ENCODE measurements at places on chromosomes 2 and 18.
A peak's percentile ranks its signal among the peaks of the same experiment; 100 is the strongest.

GRCh38 chr18:5628512-5629255 lies 84.9 kb upstream of the EPB41L3 start:
- no peak for DNase-seq

GRCh38 chr2:85259101-85259590 lies 68.6 kb downstream of the TGOLN2 start:
- no peak for DNase-seq

- peak; percentile 75 for DNase-seq
Observed at GRCh38 chr2:241354668-241355658, 1.1 kb upstream of the FARP2 start.

- DNase-seq, result no peak
Observed at GRCh38 chr2:195168369-195168768, 488.7 kb upstream of the SLC39A10 start.

- DNase-seq, result no peak
Observed at GRCh38 chr2:53515435-53516332, 251.9 kb upstream of the CHAC2 start.

DNA sequence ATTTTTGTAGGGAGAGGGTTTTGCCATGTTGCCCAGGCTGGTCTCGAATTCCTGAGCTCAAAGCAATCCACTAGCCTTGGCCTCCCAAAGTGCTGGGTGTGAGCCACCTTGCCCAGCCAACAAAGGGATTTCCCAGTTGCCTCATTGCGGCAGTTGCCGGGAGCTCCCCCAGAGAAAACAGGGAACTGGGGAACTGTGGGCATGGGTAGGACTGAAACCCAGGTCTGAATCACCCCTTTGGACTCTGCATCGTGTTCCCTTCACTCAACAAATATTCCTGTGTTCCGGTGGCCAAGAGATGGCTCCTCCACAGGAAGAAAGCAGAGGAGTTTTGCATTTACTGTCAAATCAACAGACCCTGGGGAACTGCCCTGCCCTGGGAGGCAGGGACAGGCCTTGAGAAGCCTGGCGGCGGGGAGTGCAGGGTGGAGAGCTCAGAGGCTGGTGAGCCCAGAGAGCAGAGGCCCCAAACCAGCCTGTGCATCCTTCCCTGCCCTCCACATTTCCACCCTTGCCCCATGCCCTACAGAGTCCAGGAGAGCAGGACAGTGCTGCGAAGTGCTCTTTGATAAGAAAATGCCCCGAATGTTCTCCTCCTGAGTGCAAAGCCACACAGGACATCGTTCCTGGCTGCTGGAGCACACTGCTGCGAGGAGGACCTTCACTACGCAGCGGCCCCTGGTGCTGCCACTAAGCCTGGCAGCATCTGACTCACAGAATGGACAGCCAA lies 24.9 kb downstream of the MYO7B start:
- no peak for DNase-seq

DNA sequence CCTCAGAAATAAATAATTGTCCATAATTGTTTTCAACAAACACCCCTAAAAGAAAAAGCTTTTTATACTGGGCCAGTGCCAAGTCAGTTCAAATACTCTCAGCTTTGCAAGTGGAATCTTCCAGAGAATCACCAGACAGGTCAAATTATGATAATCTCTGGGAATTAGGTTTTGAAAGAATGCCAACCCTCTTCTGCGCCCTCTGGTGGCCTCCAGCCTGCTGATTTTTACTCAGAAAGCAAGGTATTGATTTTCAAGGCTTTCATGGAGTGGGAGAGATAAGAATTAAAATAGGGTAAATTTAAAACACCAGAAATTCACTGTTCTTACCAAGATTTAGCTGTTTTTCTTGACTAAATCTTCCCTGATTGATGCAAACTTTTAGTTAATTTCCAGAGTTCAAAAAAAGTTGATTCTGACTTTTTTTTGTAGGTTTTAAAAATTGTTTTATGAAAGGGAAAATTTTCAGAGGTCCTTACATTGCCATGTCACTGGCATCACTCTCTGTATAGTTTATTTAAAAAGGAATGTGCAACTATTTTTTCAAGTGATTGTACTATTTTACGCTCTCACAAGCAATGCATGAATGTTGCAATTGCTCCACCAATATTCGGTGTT lies 282.9 kb upstream of the TNP1 start:
- peak; percentile 34 for DNase-seq

- DNase-seq, result no peak
Observed at GRCh38 chr2:42230891-42231290, 61.7 kb downstream of the EML4 start.

GRCh38 chr18:44838971-44839666 lies 158.4 kb downstream of the SETBP1 start:
- DNase-seq, result no peak

DNA sequence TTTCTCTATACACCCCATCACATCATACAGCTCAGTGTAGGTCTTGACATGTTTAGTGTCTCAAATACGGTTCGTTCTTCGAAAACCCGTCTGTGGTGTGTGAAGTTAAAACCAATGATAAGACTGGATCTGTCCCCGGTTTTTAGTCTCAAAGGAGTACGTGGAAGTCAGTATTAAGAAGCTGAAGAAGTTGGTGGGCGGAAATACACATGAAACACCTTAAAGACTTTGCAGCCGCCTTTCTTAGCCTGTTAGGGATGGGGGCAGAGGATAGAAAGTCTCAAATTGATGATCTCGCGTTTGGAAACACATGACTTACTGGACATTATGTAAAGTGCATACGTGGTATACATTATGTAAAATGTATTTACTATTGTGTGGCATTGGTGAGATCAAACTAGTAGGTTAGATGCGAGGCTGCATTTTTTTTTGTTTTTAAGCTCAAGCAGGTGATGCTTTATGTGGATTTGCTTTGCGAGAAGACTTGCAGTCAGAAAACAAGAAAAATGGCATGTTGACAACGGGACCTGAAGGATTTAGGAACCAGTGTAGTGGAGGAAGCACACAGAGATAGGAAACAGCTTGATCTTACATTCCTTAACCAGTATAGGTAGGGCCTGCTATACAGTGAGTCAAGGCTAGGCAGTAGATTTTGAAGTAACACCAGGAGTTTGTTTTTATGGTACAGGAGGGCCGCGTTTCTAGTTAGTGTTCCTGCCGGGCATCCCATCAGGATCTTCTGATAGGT lies 1.2 kb downstream of the CNOT11 start:
- peak; percentile 42 for DNase-seq

DNA sequence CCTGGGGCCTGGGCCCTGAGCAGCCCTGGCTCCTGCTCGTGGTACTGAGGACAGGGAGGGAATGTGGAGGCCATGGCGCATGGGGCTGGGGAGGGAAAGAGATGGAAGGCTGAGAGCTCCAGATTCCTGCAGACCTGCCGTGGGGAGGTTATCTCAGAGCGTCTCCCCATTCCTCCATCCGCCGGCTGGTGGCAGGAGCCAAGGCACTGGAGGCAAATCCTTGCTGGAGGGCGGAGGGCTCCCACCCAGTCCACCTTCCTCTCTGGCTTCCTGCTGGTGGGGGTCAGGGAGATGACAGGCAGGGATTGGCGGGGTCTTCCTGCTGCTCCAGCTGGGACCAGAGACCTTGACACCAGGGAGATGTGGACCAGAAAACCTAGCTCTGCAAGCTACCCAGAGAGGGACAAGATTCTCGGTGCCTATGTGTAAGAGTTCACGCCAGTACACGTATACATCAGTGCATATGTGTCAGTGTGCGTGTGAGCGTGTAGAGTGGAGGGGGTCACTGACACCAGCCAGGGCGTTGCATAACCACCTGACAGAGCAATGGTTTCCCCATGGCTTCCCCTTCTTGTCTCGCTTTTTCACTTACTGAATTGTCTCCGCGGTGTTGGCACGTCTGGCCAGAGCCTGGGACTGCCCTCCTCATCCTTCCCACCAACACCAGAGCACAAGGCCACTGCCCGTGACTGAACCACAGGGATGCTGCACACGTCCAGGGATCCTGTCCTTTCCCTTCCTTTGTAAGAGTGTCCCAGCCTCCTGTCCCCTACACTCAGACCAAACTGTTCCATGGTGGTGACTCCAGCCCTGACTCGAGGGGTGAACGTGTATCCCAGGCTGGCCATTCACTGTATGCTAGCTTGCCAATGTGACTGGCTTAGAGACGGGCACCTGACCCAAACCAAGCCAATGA lies 15.8 kb upstream of the SEMA4C start:
- DNase-seq, result no peak

DNA sequence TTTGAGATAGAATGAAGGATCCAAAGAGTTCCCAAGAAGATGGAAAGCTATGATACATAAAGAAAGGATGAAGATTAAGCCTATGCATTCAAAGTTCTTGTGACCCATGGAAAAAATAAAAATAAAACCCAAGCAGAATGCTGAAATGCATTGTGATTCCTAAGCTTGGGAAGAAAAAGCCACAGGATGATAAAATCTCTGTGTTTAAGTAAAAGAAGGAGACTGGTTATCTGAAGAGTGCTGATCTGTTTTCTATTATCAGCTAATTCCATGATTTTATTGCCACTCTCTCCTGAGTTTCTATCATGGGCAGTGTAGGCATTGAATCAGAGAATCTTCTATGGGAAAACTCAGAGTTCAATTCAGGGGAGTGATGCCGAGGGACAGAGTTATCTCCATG lies 103.1 kb upstream of the LTBP1 start:
- DNase-seq, result no peak

- no peak for DNase-seq
Observed at GRCh38 chr2:97868986-97869721, 126.6 kb downstream of the TMEM131 start.

- no peak for DNase-seq
Observed at GRCh38 chr2:209209943-209210342, 213.9 kb upstream of the MAP2 start.

- DNase-seq, result no peak
Observed at GRCh38 chr2:203035879-203036470, 21.3 kb downstream of the NBEAL1 start.

- DNase-seq, result no peak
Observed at GRCh38 chr2:10614939-10615338, 74.8 kb downstream of the NOL10 start.

DNA sequence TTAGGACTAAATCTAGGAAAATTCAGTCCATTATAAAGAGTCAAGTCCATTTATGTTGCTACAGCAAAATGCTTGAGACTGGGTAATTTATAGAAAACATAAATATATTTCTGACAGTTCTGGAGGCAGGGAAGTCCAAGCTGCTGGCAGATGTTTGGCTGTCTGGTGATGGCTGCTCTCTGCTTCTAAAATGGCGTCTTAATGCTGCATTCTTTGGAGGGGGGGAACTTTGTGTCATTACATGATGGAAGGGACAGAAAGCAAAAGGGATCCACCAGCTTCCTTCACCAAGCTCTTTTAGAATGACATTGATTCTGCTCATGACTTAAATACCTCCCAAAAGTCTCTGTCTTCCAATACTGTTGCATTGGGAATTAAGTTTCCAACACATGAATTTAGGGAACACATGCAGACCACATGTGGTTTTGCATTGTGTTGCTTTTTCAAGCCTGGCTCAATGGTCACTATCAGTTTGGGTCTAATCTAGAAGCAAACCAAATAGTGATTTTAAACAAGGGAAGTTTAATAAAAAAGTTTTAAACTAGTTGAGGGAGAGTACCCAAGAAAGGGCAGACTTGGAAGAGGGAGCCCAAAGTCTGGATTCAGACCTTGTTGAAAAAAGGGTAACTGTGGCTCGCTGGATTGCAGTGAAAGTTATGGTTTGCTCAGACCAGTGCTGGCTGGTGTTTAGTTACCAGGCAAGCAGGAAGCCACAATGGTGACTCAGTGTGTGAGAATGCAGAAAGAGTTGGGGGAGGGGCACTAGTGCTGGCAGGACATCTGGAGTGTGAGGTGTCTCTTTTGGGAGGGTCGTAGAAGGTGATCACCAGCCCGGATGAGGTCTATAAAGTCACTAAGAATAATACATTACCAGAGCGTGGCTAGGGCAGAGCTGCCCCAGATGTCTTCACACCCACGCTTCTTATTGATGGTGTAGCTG lies 30.8 kb downstream of the C18orf54 start:
- peak; percentile 41 for DNase-seq

DNA sequence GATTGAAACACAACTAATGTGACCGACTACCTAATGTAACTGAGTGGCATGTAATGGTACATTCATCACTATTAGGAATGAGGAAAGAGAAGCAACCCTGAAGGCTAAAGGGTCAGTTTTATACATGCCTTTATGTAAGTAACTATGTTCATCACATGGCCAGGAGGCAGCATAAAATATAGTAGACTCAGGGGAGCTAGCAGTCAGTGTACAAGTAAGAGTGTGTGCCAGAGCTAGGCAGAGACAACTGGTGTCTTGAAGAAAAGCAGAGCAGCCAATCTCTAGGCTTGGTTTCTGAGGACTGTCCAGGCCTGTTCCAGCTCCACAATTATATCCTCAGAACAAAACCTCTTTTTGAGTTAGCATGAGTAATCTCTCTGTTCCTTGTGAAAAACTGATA lies 18.1 kb downstream of the SMAD2 start:
- DNase-seq, result no peak

- DNase-seq, result no peak
Observed at GRCh38 chr18:5142859-5143258, 54.2 kb downstream of the AKAIN1 start.

DNA sequence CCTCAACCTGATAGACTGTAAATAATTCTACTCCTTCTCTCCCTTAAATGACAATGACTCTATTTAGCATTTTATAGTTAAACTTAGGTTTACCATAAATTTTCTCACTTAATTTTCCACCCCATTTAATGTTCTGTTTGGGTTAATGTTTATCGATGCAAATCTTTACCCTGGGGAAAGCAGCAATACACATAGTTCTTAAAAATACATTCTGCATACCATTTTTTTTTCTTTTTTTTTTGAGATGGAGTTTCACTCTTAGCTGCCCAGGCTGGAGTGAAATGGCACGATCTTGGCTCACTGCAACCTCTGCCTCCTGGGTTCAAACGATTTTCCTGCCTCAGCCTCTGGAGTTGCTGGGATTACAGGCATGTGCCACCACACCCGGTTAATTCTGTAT lies 14.0 kb downstream of the STAM2 start:
- DNase-seq, result no peak

DNA sequence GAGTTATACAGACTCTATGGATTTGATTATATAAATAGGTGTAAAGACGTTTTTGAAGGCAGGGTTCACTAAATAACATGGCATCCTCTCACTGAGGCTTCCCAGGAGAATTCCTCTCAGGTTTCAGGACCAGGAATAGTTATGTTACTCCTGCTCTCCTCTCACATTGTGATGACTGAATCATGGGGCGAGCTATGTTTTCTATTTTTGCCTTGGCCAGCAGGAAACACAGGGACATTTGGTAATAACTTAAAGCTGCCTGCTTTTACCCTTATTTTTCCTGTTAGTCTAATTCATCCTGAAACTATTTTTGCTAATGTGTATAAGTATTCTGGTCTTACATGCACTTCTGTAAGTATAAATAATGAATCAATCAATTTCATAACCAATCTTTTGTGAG lies 115.3 kb upstream of the ITGB6 start:
- DNase-seq, result no peak

- no peak for DNase-seq
Observed at GRCh38 chr2:218077464-218078216, 8.6 kb downstream of the RUFY4 start.

Data from OCI-LY7 (cell line).